ENCODE measurements at places on chromosomes 7 and 10.

GRCh38 chr7:147861058-147861716, 729.4 kb upstream of the C7orf33 start:
- no peak for DNase-seq

- no peak for DNase-seq
Observed at GRCh38 chr10:22460101-22460500, 114.8 kb downstream of the SPAG6 start.

DNA sequence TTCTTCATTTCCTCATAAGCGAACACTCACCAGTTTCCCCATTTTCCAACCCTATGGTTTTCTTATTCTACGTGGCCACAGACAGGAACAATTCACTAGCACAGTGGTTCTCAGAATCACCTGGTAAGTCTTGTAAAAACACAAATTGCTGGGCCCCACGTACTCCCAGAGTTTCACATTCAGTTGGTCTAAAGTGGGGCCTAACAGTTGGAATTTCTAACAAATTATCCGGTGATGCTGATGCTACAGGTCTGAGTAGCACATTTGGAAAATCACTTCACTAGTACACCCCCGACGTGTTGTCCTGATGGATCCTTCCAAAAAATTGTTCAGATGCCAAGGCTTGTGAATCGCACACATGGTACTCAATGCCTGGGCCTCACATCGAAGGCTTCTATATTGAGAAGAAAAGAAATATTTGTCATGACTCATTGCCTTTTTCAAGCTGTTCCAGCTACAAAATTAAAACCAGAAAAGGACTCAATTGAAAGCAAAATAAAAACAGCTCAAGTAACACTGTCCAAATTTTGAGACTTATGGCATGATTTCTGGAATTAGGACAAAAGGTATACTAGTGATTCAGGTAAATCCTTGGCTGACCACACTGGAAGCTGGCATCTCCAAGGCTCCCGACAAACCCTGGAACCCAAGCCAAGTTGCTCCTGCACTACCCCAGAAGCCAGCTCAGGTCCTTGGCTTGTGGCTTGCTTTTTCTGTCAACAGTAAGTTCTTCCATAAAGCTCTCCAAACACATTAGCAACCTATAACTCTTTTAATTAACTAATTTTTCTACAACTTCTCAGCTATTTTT, 12.9 kb upstream of the VIM start:
- peak; percentile 88 for DNase-seq

DNA sequence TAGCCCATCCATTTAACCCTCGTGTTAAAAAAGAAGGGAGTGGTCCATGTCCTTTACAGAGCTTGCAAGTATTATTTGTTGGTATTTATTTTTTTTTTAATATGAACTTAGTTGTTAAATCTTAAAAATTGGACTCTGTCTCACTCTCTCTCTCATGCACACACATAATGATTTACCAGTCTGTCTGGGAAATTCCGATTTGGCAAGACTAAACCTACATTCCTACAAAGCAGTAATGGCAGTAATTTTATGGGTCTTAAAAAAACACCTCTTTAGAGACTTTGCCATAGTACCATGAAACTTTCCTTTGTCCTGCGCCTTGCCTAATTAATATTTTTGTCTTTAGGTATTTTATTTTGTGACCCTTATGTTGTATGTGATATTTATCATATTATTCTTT, 239.5 kb upstream of the PPP1R3A start:
- DNase-seq = no peak
